ENCODE measurements at places on chromosomes 3 and 15.

- no peak for DNase-seq
These were observed 61.3 kb downstream of the SMAD3 start for GRCh38 chr15:67126551-67127330.

DNA sequence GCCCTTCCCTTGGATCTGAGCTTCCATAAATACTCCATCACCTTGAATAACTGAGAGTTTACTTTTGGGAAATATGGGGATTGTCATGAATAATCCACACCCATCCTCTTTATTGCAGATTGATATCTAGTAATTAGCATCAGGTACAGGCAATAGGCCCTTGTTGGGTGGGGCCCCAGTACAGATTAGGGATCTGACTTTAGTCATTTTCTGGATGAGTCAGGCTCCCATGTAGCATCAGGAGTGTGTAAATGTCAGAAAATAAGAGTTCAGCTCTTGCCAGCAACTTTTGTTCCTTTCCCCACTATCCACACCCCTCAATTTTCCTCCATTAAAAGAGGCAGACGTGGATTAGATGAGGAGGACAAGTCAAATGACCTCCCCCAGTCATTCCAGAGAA is 17.7 kb upstream of the SNRK start:
- no peak for DNase-seq

GRCh38 chr15:67818464-67818863 is 6.8 kb upstream of the SKOR1 start:
- DNase-seq: no peak

DNA sequence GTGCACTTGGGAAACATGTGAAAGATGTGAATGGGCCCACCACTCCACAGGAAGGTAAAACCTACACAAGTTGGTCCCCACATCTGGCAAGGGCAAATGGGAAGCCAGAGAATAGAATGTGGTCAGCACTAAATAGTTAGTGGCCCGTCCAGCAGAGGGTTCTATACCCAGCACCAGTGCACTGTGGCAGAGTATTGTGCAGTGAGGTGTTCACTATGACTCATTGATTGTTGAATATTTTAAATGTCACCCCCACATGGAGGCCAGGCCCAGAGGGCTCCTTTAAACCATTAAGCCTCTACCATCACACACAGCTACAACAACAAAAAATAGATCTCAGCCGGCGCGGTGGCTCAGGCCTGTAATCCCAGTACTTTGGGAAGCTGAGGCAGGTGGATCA is 11.7 kb downstream of the FRMD5 start:
- no peak for DNase-seq

DNA sequence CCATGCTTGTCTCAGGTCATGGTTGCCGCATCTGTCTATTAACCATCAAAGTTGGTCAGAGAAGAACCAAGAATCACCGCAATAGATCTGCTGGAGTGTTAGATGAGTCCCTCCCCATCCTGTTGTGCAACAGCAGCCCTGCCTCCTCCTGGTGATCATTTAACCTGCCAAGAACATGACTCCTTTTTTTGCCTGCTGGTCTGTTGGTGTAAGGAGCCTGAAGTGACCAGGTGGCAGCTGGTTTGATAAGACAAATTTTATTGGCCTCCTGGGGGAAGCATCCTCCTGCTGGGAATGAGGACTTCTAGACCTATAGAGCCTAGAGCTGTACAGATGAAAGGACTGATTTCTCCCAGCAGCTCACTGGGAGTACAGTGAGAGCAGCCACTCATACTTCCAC is 43.5 kb upstream of the RAF1 start:
- DNase-seq: no peak

- DNase-seq: no peak
These were observed 116.7 kb upstream of the LPP start for GRCh38 chr3:188037195-188037718.

GRCh38 chr3:136949708-136950107 is 8.1 kb upstream of the IL20RB start:
- DNase-seq: no peak

- DNase-seq: no peak
These were observed 21.6 kb downstream of the RNU5B-1 start for GRCh38 chr15:65326117-65326526.

DNA sequence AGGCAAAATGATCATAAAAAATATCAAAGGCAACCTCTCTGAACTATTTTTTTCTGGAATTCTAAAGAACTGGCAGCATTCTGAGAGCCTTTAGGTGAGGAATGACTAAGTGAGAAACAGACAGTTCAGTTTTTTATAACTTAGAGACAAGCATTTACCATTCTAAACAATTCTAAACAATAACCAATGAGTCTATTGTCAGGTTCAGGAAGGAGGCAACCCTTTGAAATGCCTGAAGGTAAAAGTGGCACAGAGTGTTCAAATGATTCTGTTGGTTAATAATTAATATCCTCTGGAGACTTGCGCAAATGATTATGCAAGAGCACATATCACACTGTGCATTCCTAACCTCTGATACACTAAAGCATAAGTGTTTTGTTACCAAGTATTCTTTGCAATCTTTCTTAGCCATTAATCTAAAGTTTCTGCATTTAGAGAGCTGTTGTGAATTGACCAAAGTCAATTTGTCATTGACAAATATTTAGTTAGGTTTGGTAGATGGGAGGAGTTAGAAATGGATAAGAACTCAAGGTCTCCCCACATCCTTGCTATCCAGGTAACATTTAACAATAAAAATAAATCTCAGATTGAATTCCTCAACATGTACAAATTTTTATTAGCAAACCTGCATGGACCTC is 9.2 kb upstream of the TGFBR2 start:
- DNase-seq: no peak

DNA sequence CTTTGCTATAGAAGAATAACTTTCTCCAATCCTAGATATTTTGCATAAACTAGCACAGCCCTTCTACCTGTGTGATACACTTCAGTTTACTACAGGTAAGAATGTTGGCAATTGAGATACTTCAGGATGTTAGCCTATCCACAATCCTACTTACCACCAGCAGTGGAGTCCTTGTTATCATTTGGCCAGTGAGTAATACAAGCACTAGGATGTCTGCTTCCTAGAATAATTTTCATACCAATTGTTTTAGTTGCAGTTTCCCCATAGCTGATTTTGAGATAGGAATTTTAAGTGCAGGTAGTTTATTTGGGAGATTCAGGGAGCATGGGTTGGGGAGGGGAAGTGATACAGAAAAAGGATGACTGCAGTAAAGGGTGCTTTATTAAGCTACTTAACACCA is 147.2 kb downstream of the EPHA6 start:
- DNase-seq: no peak

GRCh38 chr3:191412759-191413158 is 48.2 kb upstream of the PYDC2 start:
- no peak for DNase-seq

DNA sequence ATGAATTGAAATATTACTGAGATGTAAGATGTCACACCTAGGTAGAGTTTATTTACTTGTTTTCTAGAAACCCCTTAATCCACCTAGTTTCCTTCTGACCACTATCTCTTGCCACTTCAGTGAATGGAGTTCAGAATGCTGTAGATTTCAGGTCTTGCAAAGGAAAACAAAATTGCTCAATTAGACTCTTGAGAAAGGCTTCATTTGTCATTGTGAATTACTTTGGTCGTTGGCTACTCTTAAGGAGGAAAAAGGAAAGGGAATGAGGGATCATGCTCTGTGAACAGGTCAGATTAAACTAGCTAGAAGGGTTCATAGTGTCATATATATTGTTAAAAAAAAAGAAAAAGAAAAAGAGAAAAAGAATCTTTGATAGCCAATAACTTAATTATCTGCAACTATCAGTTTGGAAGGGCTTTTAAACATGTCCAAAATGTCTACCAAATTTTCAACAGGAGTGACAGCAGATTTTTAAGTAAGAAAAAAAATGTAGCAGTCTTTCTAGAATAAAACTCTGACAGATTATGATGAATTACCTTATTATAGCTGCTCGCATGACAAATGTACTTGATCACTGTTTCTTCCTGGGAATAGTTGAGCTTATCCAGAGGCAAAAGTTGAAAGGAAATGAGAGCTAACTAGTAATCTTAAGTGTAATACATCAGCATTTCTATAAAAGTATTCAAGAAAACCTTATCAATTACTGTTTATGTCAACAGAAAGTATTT is 543.5 kb downstream of the CADM2 start:
- no peak for DNase-seq

DNA sequence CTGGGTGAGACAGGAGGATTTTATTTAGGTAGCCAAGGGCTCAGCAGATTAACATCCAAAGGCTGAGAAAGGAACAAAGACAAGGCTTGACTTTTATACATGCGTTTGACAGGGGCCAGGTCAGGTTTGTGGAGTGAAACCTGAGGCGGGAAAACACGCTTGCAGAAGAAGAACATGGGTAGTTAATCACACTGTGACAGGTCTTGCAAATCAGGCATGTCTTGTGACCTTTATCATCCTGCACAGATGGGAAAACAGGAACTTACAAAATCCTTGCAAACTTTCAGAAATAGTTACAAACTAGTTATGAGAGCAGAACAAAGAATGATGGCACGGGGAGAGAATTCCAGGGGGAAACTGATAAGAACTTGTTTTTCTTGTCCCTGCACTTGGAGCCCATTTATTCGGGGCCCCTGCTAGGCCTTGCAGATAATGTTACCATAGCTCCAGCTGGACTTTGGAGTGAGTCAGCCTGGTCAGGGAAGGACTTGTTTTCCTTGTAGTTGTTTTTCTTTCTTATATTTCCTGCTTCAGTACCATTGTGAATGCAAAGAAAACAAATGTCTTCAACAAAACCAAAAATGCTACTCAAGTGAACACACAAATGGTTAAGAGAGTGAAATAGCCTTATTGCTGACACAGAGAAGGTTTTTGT is 965.9 kb upstream of the ROBO1 start:
- DNase-seq: no peak

- DNase-seq: no peak
These were observed 73.7 kb upstream of the CNTN6 start for GRCh38 chr3:1019157-1019556.

DNA sequence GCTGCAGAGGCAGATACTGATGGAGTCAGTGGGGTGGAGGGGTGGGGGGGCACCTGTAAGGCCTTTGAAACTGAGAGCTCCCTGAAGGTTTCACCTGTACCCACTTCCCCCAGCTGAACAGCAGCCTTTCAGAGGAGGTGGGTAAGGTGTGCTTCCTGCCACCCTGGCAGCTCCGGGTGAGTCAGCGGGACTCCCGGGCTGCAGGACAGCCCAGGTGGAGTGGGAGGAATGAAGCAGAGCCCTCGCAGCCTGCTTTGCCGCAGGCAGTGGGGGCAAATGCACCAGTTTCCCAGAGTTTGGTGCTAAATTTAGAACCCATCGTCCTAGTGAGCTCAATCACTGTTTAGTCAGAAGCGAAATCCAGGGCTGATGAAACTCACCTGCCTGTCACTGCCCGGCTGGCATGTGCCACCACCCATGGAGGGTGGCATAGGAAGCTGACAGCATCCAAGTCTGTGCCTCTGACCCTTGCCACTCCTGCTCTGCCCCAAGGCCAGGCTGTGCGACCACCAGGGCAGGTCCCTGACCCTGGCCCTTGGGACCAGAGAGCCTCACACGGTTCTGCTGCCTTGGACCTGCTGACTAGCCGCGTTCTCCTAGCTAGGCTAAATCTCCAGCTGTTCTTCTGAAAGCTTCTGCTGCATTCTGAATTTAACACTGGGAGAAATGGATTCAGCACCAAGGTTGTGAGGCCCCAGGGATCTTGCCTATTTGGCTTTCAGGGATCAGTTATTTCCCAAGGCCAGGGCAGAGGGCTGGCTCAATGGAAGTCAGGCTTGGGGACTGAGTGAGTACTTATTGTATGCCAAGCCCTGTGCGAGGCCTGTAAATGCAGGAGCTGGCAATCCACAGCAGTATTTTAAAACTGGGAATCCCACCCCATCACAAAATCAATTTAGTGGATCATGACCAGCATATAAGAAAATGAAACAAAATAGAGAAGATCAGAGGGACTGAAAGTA is 67.3 kb upstream of the RASGRF1 start:
- no peak for DNase-seq

- no peak for DNase-seq
These were observed 29.2 kb downstream of the PRR23E start for GRCh38 chr3:127222163-127222562.

- no peak for DNase-seq
These were observed 24.9 kb downstream of the ERC2 start for GRCh38 chr3:56443372-56443771.

DNA sequence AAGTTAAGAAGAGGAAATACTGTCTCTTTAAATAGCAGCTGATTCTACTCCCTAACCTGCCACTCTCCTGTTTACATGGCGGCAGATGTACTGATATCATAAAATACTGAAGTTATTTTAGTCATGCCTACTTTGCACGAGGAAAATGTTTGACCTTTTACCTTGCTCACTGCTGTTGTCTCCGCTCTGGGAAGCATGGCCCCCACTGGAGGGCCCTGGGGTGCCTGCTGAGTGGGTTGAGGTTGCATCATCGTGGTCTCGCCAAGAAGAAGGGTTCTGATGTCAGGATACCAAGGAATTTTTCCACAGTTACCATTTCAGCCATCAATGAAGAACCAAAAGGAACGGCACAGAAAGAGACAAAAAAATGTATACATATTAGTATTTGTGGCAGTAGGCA is 16.7 kb downstream of the MEIS2 start:
- no peak for DNase-seq

DNA sequence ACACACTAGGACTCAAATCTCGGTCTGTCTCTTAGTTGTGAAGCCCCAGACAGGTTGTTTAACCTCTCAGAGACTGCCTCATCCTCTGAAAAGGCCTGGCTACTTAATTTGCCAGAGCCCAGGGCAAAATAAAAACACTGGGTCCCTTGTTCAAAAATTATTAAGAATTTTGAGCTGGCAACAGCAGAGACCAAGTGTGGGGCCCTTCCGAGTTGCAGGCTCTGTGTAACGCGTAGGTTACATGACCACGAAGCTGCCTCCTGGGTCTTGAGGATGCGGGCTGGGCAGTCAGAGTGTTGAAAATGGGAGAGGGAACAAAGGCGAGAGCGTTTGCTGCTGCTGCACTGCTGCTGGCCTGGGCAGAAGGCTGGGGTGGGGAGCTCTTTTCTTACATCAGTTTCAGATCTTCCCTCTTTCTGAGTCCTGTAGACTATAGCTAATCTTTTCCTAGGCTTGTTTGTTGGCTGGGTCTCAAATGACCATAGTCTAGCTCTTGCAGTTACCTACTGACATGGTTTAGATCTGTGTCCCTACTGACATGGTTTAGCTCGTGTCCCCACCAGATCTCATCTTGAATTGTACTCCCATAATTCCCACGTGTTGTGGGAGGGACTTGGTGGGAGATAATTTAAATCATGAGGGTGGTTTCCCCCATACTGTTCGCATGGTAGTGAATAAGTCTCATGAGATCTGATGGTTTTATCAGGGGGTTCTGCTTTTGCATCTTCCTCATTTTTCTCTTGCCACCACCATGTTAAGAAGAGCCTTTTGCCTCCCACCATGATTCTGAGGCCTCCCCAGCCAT is 49.9 kb downstream of the CLEC3B start:
- DNase-seq: no peak

- DNase-seq: no peak
These were observed 169.5 kb upstream of the UMPS start for GRCh38 chr3:124560666-124561215.

- DNase-seq: no peak
These were observed 266.6 kb upstream of the SUCLG2 start for GRCh38 chr3:67920969-67921368.

DNA sequence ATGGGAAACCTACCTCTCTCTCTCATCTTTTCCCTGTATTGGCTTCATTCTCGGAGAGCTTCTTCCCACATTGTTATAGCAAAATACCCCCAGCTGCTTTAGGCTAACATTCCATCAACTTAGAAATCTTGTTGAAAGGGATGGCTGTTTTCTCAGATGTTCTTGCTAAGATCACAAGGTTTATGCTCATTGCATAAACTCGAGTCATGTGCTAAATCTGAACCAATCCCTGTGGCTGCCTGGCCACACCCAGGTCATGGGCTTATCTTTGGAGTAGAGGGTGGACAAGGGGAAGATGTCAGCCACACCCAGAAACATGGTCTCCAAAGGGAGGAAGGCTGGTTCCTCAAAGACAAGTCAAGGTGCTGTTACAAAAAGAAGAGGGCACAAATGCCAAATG is 150.6 kb upstream of the UMPS start:
- no peak for DNase-seq

Measured in esophagus squamous epithelium (tissue), 5 donors.